ENCODE measurements at places on chromosomes 3 and 15. TPM values are rescaled to one million over a fixed set of nuclear protein-coding genes. Genes with fewer than 3 reads are reported as not detected.

GRCh38 chr3:47715928-47716327 lies 65.8 kb downstream of the SMARCC1 start:
- peaks cover 34% of the 10 kb centered on the region for H3K36me3 ChIP-seq
- H3K4me1 ChIP-seq: no peaks in the 10 kb centered on the region
- H3K27me3 ChIP-seq: no peaks in the 10 kb centered on the region

DNA sequence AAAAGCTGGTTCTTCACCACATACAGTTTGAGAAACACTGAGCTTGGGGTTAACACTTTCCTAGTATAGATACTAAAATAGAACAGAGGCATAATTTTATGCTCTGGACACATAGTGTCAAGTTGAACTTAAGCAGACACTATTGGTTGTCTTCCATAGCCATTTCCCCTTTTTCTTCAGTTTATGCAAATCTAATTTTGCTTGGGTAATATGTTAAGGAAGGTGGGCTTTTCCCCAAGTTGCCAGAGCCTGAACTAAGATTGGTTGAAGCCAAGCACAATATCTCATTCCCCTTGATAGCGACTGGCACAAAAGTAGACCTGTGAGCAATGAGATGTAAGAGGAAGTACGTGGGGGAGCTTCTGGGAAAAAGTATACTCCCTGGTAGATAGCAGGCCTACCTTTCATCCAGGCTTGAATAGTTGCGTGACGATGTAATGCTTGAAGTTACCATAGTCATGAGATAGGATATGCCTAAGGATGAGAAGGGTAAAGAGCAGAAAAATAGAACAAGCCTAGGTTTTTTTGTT lies 4.5 kb upstream of the POPDC2 start:
- no peaks in the 10 kb centered on the region for H3K36me3 ChIP-seq
- H3K4me3 ChIP-seq: no peak overlapping the region
- H3K27me3 ChIP-seq: no peaks in the 10 kb centered on the region
- no peaks in the 10 kb centered on the region for H3K4me1 ChIP-seq
- H3K27ac ChIP-seq: no peak overlapping the region
- DNase-seq: no peak

DNA sequence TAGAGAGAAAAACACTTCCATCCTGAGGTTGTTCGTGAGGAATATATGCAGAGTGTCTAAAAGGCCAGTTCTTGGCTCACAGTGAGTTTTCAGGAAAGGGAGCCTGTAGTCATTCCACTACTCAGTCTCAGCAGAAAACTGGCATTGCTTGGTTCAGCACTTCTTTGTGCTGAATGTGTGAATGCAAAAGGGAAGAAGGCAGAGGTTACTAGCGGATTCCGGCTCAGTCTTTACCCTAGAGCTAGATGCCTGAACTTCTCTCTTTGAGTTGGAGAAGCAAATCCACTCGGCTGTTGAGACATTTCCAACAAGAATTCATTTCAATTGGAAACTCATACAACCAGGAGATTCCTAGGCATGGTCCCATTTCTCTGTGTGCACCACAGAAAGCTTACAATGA lies 23.1 kb upstream of the FRMD4B start:
- H3K4me3 ChIP-seq: no peak overlapping the region

DNA sequence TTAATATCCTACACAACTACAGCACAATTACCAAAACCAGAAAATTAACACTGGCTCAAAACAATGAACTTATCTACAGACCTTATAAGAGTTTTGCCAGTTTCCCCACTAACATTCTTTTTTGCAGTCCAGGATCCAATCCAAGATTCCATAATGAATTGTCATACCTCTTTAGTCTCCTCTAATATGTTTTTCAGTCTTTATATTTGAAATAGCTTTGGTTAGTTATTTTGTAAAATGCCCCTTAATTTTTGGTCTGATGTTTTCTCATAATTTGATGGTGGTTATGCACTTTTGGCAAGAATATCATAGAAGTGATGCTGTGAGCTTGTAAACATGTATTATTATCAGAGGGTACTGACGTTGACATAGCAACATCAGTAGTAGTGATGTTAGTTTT lies 124.3 kb downstream of the ISL2 start:
- no peaks in the 10 kb centered on the region for H3K36me3 ChIP-seq
- no peak for DNase-seq
- H3K4me3 ChIP-seq: no peak overlapping the region
- no peak overlapping the region for H3K27ac ChIP-seq

DNA sequence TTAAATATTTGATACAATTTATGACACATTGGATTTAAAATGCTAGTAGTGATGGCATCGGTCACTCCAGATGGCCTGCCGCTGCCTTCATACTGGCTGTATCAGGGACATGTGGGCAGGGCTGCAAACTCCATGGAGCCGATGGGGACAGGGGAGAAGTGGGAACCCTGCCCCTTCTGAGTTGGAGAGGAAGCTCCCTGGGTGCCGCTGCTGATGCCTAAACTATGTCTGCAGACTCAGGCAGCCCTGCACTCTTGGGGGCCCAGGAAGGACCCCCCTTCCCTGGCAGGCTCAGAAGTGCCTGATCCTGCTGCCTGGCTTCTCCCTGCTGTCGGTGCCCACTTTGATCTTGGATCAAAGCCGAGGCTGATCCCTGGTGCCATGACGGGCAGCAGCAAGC lies 1522.1 kb downstream of the OTOL1 start:
- no peak for DNase-seq
- no peak overlapping the region for H3K27ac ChIP-seq
- H3K4me1 ChIP-seq: no peaks in the 10 kb centered on the region
- no peak overlapping the region for H3K4me3 ChIP-seq
- H3K27me3 ChIP-seq: no peaks in the 10 kb centered on the region

DNA sequence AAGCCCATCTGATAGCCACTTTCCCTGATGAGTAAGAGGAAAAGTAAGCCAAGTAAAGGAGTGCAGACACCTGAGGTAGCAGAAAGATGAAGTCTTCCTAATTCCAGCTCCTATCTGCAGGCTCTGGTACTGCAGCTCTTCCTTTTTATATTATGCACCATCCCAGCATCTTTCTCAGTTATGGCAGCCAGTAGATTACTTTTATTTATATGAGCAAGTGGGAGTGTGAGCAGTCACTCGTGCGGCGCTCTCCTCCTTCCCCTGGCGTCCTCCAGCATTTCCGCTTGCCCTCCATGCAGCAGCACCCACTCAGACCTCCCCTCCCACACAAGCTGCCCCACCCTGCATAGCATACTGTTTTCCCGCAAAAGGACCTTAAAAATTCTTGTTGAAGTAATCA lies 465.9 kb upstream of the DPPA4 start:
- no peak overlapping the region for H3K4me3 ChIP-seq
- H3K36me3 ChIP-seq: no peaks in the 10 kb centered on the region
- H3K4me1 ChIP-seq: no peaks in the 10 kb centered on the region

DNA sequence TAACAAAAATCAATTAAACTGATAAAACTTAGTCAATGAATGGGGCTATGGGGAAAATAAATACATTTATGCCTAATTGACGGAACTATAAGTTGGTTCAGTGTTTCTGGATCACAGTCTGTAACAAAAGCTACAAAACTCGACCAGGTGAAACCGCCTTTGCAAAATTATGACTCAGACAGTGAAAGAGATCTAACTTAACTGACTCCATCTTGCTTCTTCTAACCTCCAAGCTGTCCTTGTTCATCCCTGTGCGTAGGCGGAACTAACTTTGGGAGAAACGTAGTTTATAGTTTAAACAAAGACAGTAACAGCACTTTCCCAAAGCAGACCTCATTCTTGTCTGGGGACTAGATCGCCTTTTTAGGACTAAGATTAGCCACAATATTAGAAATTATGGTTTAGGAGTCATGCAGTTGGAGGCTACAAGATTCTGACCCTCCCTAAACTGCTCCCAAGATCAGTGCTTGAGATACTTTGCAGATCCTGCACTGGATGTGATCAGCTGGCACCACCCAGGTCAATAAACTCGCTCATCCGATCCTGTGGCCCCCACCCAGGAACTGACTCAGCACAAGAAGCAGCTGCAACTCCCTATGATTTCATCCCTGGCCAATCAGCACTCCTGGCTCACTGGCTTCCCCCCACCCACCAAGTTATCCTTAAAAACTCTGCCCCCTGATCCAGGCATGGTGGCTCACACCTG lies 7.2 kb upstream of the MFGE8 start:
- no peaks in the 10 kb centered on the region for H3K27me3 ChIP-seq
- H3K36me3 ChIP-seq: no peaks in the 10 kb centered on the region
- H3K27ac ChIP-seq: no peak overlapping the region
- H3K4me1 ChIP-seq: peaks cover 3% of the 10 kb centered on the region
- DNase-seq: peak; percentile 25

- no peak overlapping the region for H3K4me3 ChIP-seq
- no peaks in the 10 kb centered on the region for H3K36me3 ChIP-seq
- no peaks in the 10 kb centered on the region for H3K4me1 ChIP-seq
- DNase-seq: no peak
- H3K27me3 ChIP-seq: no peaks in the 10 kb centered on the region
- H3K27ac ChIP-seq: no peak overlapping the region
Observed at GRCh38 chr3:62332835-62333244, 40.5 kb downstream of the FEZF2 start.

DNA sequence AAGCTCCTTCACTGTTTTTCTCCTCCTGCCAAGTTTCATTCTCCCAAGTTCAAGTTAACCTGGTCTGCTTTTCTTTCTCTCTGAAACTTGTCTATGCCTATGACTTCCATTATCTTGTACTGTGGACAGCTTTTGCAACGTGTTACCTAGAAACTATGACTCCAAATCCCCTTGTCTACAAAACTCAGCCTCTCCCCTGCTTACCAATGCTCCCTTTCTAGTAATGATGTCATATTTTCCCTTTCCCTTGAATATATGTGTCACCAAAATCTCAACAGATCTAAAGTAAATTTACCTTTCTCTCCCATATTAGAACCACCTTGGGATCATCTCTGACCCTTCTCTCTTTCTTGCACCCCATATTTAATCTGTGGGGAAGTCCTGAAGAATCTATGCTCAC lies 10.5 kb upstream of the ABHD2 start:
- no peak overlapping the region for H3K27ac ChIP-seq
- no peaks in the 10 kb centered on the region for H3K4me1 ChIP-seq
- no peak for DNase-seq
- no peaks in the 10 kb centered on the region for H3K36me3 ChIP-seq
- H3K27me3 ChIP-seq: no peaks in the 10 kb centered on the region

GRCh38 chr3:192482809-192483208 lies 244.5 kb downstream of the FGF12 start:
- H3K36me3 ChIP-seq: no peaks in the 10 kb centered on the region
- no peak overlapping the region for H3K27ac ChIP-seq
- no peak for DNase-seq
- H3K4me3 ChIP-seq: no peak overlapping the region
- no peaks in the 10 kb centered on the region for H3K27me3 ChIP-seq
- no peaks in the 10 kb centered on the region for H3K4me1 ChIP-seq

DNA sequence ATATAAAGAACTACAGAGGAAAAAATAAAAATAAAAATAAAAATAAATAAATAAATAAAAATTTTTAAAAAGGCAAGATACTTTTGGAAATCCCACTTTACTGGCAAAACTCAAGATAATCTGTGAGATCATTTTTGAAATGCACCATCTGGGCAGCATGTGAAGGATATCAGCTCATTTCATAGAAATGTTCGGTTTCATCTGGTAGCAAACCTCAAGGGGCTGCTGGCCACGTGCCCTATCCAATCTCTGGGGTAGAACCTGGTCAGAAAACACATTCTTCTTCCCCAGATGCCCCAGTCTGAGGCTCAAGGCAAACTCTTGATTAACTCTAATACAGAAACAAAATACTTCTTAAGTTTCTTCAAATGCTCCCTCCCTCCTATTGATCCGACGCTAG lies 166.0 kb downstream of the FMN1 start:
- no peaks in the 10 kb centered on the region for H3K4me1 ChIP-seq
- no peak for DNase-seq
- no peak overlapping the region for H3K4me3 ChIP-seq
- no peaks in the 10 kb centered on the region for H3K36me3 ChIP-seq
- H3K27me3 ChIP-seq: no peaks in the 10 kb centered on the region

DNA sequence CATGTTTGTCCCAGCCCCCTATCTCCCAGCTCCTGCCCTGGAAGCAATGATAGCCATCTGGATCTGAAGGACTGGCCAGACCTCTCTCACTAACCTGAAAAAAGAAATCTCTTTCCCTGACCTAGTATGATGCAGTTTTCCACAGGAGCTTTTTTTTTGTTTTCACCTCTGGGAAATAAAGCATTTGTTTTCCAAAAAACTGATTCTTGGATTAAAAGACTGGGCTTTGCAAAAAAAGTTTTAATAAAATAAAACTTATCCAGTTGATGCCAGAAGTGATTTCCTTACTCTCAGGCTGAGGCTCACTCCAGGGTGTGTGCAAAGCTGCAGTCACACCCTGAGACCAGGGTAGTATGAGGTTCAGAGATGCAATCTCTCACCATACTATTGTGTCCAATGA lies 104.0 kb downstream of the RYK start:
- no peak for DNase-seq
- no peak overlapping the region for H3K27ac ChIP-seq
- no peaks in the 10 kb centered on the region for H3K27me3 ChIP-seq

DNA sequence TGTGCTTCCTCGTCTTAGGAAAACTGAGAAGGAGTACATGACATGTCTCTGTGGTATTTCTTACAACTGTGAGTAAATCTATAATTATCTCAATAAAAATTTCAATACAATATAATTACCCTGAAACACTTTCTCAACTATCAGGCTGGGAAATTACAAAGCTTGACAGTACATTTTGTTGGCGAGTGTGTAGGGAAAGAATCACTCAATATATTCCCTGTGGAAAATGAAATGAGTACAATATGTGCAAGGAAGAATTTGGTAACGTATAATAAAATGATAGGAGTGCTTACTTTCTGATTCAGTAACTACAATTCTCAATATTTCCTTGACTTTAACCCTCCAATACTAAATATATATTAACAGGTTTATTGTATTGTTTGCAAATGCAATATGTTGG lies 818.2 kb upstream of the CADM2 start:
- H3K4me1 ChIP-seq: no peaks in the 10 kb centered on the region
- DNase-seq: no peak
- H3K27me3 ChIP-seq: no peaks in the 10 kb centered on the region
- H3K36me3 ChIP-seq: no peaks in the 10 kb centered on the region
- H3K27ac ChIP-seq: no peak overlapping the region
- no peak overlapping the region for H3K4me3 ChIP-seq

- no peak overlapping the region for H3K4me3 ChIP-seq
- H3K36me3 ChIP-seq: no peaks in the 10 kb centered on the region
- no peaks in the 10 kb centered on the region for H3K27me3 ChIP-seq
- DNase-seq: no peak
- H3K27ac ChIP-seq: no peak overlapping the region
Observed at GRCh38 chr3:36373084-36373483, 7.2 kb upstream of the STAC start.

PGBD4 gene
- total RNA-seq: 0.95 TPM

CIDEC gene
- total RNA-seq: 101 TPM

KY gene
- total RNA-seq: not detected

CCRL2 gene
- total RNA-seq: 0.40 TPM

AHSG gene
- 949 TPM for total RNA-seq

TNFAIP8L3 gene
- total RNA-seq: 1.3 TPM

LSMEM2 gene
- total RNA-seq: not detected

WDR93 gene
- not detected for total RNA-seq

COLQ gene
- 0.66 TPM for total RNA-seq

COL6A5 gene
- not detected for total RNA-seq

MORC1 gene
- total RNA-seq: 0.16 TPM
